ENCODE measurements at places on chromosomes 5 and 9. TPM values are rescaled to one million over a fixed set of nuclear protein-coding genes. Genes with fewer than 3 reads are reported as not detected.

DNA sequence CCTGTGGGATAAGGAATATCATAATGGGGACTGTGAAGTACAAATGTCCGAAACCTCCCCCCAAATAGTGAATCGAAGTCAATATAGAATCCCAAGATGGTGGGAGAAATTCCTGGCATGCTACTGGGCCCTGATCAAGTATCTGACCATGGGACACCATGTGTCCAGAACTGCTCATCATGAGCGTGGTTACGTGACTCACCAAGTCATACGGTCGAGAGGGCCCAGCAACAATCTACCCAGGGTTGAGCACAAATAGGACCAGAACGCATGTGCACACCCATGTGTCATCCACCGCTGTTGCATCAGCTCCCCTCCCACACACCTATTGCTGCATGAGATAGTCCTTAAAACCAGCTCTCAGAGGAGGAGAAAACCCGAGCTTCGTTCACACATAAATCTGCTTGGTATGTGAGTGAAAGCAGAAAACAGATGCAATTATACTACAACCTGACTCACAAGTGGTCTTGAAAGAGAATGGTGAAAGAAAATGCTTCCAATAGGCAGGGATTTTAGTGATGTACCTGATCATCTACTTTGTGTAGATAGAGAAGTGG, 353.2 kb downstream of the CWC27 start:
- no peak for DNase-seq
- H3K4me1 ChIP-seq, result peaks cover 8% of the 10 kb centered on the region
- H3K4me3 ChIP-seq, result no peak overlapping the region
- H3K36me3 ChIP-seq, result no peaks in the 10 kb centered on the region

DNA sequence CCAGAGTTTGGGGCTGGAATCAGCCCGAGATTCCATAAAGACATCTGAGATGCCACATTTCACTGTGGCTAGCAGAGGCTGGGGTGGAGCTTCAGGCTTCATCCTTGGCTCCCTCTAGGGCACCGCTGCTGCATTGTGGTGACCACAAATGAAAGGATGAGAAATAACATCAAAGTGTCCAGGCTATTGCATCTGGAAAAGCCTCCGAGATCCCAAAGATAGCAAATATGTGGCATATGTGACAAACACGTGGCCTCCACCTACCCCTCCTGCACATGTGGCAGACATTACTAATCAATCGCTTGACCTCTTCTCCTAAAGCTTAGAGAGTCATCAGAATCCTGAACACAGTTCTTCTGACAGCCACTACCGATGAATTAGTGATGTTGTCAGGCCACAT, 4.5 kb downstream of the SPARC start:
- no peak for DNase-seq
- H3K4me1 ChIP-seq, result peaks cover 67% of the 10 kb centered on the region
- peaks cover 12% of the 10 kb centered on the region for H3K36me3 ChIP-seq
- H3K4me3 ChIP-seq, result no peak overlapping the region
- H3K27me3 ChIP-seq, result peaks cover 8% of the 10 kb centered on the region

DNA sequence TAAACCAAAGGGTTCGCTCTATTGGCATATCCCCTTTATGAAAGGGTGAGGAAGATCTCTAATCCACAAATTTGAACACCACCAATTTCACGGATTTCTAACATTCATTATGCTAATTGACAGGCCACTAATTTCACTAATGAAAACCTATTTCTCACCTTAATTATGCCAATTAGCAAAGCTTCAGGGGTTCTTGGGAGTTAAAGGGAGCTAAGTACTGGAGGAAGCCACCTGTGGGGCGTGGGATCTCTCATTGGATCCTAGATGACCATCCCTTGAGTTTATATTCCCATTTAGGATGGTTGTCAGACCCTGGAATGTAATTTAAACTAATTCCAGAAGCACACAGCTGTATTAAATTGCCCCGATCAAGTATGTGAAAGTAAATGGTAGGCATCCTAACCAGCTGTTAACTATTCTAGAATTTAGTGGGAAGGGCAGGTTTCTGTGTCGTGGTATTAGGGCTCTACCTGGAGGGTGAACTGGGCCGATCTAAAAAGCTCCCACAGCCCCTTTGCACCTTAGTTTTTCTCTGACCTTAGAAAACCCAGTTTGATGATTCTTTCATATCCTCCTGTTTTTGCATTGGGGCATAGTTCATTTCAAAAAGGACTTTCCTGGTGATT, 77.1 kb downstream of the C9orf152 start:
- H3K36me3 ChIP-seq, result peaks cover 10% of the 10 kb centered on the region
- H3K27me3 ChIP-seq, result no peaks in the 10 kb centered on the region
- no peak for DNase-seq
- peaks cover 51% of the 10 kb centered on the region for H3K4me1 ChIP-seq
- peak overlapping the region; percentile 90 for H3K27ac ChIP-seq
- peak overlapping the region; percentile 37 for H3K4me3 ChIP-seq

- H3K4me3 ChIP-seq, result no peak overlapping the region
- H3K36me3 ChIP-seq, result no peaks in the 10 kb centered on the region
- H3K4me1 ChIP-seq, result peaks cover 20% of the 10 kb centered on the region
Measured at GRCh38 chr9:13960011-13960765, 353.8 kb downstream of the NFIB start.

DNA sequence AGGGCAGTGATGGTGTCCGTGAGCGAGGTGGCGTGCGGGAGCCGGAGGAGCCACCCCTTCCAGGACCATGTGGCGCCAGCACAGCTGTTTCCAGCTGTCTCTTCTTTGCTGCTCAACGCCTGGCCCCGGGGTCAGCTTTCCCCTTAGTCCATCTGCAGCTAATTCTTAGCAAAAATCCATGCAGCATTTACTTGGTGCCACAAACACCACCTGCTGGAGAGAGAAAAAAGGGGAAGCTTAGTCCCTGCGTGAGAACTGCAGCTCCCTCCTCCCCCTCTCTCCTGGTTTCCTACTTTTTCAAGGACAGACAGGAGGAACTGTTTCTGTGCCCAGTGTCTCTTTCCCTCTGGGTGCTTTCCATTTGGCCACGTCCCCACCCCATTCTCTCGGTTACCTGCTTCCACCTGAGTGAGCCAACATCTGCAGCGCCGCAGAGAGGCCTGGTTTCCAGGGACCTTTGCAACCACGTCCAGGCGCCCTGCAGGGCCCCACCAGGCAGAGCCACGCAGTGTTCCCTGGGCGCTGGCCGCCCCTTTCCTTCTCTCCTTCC, 3.4 kb downstream of the SLC6A19 start:
- DNase-seq, result no peak
- no peaks in the 10 kb centered on the region for H3K36me3 ChIP-seq
- H3K4me3 ChIP-seq, result no peak overlapping the region

- H3K4me1 ChIP-seq, result peaks cover 28% of the 10 kb centered on the region
- DNase-seq, result no peak
- peaks cover 4% of the 10 kb centered on the region for H3K27me3 ChIP-seq
- no peak overlapping the region for H3K4me3 ChIP-seq
Measured at GRCh38 chr5:7325975-7326913, 69.7 kb upstream of the ADCY2 start.

GRCh38 chr9:136262671-136263178, 17.1 kb upstream of the QSOX2 start:
- no peaks in the 10 kb centered on the region for H3K27me3 ChIP-seq
- no peak for DNase-seq
- no peaks in the 10 kb centered on the region for H3K36me3 ChIP-seq
- H3K4me1 ChIP-seq, result no peaks in the 10 kb centered on the region
- H3K27ac ChIP-seq, result no peak overlapping the region

DNA sequence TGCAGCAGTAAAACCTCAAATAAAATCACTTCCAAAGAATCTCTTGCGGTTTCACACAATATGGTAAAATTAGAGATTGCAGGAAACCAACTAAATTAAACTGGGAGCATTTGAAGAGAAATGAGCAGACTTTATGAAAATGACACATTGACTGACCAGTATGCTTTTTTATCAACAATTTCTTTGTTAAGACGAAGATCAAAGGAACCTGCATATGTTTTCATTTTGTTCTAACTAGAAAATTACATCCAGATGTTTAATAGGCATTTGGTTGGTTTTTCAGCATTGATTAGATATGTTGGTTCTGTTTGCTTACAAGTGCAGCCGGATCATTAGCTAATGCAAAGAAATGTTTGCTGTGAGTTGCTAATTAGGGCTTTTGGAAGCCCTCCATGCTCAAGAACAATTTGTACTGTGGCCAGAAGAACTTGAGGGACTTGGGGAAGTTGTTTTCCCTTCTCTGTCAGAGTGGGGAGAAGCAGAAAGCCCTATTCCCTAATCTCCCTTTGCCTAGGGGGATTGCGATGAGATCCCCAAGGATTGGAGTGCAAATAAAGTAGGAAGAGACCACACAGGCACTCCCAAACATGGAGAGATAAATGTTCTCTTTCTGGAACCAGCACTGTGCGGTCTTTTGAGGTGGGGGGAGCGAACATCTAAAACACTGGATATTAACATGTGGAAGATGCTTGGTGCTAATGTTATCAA, 4.5 kb upstream of the TLE1 start:
- peak overlapping the region; percentile 36 for H3K27ac ChIP-seq
- peak overlapping the region; percentile 44 for H3K4me3 ChIP-seq
- no peaks in the 10 kb centered on the region for H3K36me3 ChIP-seq
- H3K27me3 ChIP-seq, result peaks cover 14% of the 10 kb centered on the region
- H3K4me1 ChIP-seq, result peaks cover 40% of the 10 kb centered on the region
- DNase-seq, result no peak

GRCh38 chr5:141940695-141941271, 17.1 kb downstream of the DELE1 start:
- no peak overlapping the region for H3K27ac ChIP-seq
- H3K4me1 ChIP-seq, result peaks cover 3% of the 10 kb centered on the region
- no peak overlapping the region for H3K4me3 ChIP-seq
- H3K27me3 ChIP-seq, result no peaks in the 10 kb centered on the region

DNA sequence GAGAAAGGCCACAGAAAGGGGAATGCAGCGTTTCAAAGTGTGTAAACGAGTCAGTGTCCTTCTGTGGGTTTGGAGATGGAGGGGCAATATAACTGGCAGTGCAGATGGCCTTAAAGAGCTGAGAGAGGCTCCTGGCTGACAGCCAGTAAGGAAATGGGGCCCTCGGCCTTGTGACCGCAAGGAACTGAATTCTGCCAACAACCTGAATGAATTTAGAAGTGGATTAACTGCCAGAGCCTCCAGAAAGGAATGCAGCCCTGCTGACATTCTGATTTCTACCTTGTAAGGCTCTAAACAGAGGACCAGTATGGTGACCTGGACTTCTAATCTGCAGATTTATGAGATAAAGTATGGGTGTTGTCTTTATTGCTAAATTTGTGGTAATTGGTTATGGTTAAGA, 17.5 kb upstream of the NREP start:
- H3K27me3 ChIP-seq, result no peaks in the 10 kb centered on the region
- no peak for DNase-seq
- peak overlapping the region; percentile 24 for H3K27ac ChIP-seq
- peak overlapping the region; percentile 12 for H3K4me3 ChIP-seq

DNA sequence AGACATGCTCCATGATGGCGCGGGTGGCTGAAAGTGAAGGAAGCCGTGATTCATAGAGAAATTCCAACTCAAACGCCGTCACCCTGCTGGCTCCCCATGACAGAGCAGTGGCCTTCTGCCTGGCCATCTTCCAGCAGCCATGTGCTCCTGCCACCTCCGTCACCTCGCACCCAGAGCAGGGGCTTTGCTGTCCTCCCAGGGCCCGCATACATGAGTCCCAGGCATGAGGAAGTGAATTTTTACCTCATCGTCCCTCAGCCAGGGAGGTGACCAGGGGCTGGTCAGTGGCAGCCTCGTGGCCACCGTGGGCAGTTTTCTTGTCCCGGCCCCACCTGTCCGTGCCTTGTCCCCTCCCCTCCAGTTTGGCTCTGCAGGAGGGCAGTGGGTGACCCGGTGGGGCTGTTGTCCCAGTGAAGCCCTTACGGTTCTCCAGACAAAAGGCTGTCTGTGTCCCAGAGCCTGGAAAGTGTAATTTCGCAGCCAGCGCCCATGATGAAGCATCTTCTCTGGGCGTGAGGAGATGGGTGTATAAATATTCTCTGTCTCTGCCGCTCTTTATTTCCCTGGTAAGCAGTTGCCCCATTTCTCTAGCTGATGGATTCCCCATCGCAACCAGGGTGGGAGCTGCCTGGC, 124.0 kb upstream of the LMX1B start:
- H3K4me3 ChIP-seq, result no peak overlapping the region
- H3K36me3 ChIP-seq, result no peaks in the 10 kb centered on the region
- H3K4me1 ChIP-seq, result peaks cover 15% of the 10 kb centered on the region
- DNase-seq, result no peak
- H3K27ac ChIP-seq, result no peak overlapping the region
- H3K27me3 ChIP-seq, result peaks cover 5% of the 10 kb centered on the region

GRCh38 chr9:117021906-117022305, 334.8 kb downstream of the TRIM32 start:
- H3K4me3 ChIP-seq, result no peak overlapping the region
- no peak for DNase-seq
- no peaks in the 10 kb centered on the region for H3K27me3 ChIP-seq

DNA sequence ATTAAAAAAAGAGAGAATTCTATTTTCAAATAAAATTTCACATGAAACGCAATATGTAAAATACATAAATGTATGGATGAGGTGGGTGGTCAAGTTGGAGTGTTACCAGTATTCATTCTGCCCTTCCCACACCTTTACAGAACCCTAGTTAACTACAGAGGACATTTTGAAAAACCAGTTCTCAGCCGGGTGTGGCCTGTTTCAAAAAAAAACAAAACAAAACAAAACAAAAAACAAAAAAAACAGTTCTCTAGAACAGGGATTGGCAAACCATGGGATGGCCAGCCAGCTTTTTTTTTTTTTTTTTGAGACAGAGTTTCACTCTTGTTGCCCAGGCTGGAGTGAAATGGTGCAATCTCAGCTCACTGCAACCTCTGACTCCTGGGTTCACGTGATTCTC, 28.4 kb upstream of the HK3 start:
- DNase-seq, result no peak
- peaks cover 22% of the 10 kb centered on the region for H3K36me3 ChIP-seq
- no peak overlapping the region for H3K4me3 ChIP-seq

Gene C9orf153
- not detected for total RNA-seq

Gene LCN15
- total RNA-seq, result 0.93 TPM

Gene CDKN2A
- 9.0 TPM for total RNA-seq

Gene PRUNE2
- 3.3 TPM for total RNA-seq

Gene EGR1
- 283 TPM for total RNA-seq

Gene SLC44A1
- total RNA-seq, result 130 TPM

Gene CCL27
- total RNA-seq, result 0.43 TPM

Gene PCDHGA2
- 0.69 TPM for total RNA-seq

Gene TYRP1
- 86.2 TPM for total RNA-seq
